ENCODE measurements at places on chromosomes 13 and 19.

GRCh38 chr13:40571338-40571963 lies 95.0 kb downstream of the FOXO1 start:
- no peak for DNase-seq

- no peak for DNase-seq
These were observed 203.0 kb downstream of the ITGBL1 start for GRCh38 chr13:101655435-101655834.

GRCh38 chr13:113633485-113633873 lies 24.5 kb downstream of the ATP4B start:
- no peak for DNase-seq

GRCh38 chr19:49355909-49356353 lies 6.3 kb downstream of the TEAD2 start:
- DNase-seq = no peak

DNA sequence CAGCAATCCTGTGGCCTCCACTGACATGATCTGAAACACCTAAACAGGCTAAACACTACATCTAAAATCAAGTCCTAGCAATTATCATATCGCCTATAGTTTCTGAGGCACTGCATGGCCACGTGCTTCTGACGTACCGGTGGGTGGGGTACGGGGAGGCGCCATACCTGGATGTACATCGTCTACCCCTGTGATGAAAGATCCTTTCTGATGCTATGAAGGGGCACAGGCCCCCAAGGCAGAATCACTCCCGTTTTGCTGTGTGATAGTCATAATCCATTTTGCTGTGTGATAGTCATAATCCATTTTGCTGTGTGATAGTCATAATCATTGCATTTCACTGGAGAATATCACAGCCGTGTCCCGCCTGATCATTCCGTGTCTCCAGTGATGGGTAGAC lies 118.7 kb upstream of the SOX1 start:
- DNase-seq = no peak

DNA sequence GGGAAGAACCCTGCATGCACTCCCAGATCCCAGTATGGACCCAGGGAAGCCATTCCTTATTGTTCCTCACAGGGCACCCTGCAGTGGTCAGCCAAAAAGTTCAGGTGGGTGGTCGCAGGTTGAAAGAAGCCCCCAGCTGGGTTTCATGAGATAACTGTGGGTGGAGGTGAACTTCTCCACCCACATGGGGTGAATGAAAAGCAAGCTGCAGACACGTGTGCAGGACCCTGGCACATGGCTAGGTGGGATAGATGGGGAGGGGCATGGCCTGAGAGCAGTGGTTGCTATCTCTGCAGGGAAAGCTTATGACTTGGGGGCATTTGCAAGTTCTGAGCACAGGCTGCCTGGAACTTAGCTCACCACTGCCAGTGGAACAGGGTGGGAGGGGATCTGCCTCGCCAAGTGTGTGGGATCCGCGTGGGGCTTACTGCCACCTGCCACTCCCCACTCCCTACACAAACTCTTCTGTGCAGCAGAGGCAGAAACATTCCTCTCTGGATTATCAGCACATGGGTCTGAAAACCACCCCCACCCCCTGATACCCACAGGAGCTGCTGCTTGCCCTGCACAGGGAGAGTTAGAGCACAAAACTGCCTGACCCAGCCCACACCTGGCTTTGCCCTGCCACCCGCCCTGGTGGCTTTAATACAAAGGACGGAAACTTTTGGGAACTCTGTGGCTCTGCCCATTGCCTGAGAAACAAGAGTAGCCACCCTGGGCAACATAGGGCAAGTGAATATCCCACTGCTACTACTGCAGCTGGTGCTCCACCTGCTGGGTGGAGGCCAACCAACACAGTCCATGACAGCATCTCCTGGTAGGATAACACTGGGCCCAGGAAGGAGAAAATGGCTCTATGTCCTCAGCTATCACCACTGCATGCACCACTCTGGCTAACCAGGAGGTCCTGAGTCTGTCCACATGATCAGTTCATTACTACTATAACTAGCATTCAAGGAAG lies 24.4 kb downstream of the PLA2G4C start:
- DNase-seq = no peak

DNA sequence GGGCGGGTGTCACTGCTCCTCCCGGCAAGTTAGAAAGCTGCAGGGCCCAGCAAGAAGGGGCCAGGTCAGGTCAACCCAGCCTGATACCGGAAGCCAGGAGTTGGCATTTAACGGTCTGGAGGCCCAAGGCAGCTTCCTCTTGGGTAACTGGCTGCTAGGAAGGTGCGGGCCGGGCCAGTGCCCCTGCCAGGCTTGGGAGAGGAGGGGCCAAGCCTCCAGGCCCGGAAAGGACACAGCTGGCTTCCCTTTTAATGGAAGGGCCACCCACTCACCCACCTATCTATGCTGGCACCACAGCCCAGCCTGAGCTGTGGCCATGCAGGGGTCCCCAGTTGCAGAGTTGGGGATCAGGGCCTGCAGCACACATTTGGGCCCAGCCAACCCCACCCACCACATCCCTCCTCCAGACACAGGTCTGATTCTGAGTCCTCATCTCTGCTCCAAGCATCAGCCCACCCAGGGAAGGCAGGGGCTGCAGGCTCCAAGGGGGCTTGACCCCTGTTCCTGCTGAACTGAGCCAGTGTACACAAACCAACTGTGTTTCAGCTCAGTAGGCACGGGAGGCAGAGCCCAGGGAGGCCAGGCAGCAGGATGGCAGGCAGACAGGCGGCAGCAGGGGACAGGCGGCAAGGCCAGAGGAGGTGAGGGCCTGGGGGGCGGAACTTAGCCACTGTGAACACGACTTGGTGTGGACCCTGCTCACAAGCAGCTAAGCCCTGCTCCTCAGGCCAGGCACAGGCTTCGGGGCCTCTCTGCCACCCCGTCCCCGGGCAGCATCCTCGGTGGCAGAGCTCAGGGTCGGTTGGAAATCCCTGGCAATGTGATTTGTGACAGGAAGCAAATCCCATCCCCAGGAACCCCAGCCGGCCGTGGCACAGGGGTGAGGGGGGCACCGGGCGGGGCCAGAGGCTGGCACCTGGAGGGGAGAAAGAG lies 40.8 kb downstream of the ZSWIM4 start:
- no peak for DNase-seq

DNA sequence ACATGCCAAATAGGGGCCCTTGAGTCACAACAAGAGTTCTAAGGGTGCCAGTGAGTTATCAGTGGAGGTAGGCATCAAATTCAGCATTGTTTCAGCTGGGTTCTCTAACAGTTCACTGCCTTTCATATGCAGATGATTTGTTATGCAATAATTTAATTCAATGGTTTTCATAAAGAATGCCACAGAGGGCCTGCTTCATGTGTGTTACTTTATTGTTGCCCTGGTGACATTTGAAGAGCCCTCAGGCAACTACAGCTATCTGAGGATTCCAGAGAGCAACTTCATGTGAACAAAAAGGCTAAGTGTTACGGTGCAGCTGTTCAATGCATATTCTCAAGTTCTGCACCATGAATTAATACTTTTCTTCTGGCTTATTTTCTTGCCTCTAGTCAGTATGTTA lies 43.1 kb upstream of the STARD13 start:
- no peak for DNase-seq

DNA sequence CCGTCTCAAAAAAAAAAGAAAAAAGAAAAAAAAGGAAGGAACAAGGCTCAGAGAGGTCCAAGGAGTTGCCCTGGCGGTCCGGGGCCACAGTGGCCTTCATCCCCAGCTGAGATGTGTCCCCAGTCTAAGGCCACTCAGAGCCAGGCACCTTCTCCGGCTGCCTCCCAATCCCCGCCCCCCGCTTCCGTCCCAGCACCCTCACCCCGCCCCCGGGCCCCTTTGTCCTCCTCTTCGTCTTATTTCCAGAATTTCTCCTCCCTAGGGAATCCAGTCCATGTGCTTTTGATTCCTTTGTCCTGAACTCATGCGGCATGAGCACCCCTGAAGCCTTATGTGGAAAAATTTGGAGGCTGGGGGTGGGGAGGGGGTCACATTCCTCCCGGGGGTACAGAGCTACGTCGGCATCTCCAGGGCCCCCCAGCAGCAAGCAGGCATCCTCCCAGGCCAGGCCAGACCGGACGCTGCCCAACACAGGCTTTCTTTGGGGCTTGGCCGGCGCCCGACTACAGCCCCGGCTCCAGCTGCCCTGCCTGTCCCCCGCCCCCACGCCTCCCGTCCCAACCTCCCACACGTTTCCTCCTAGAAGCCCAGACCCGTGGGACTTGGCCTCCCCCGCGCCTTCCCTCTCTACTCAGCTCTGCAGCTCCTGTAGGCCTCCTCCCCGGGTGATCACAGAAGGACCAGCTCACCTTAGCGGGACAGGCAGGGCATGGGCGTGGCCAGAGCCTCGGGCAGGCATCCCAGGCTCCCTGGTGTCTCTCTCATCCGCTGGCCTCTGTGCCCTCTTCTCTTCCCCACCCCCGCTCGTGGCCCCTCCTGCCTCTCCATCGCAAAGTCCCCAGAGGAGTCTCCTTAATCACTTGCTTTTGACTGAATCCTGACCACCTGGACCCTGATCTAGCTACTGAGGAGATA lies 17.8 kb upstream of the ADGRE5 start:
- DNase-seq = no peak

DNA sequence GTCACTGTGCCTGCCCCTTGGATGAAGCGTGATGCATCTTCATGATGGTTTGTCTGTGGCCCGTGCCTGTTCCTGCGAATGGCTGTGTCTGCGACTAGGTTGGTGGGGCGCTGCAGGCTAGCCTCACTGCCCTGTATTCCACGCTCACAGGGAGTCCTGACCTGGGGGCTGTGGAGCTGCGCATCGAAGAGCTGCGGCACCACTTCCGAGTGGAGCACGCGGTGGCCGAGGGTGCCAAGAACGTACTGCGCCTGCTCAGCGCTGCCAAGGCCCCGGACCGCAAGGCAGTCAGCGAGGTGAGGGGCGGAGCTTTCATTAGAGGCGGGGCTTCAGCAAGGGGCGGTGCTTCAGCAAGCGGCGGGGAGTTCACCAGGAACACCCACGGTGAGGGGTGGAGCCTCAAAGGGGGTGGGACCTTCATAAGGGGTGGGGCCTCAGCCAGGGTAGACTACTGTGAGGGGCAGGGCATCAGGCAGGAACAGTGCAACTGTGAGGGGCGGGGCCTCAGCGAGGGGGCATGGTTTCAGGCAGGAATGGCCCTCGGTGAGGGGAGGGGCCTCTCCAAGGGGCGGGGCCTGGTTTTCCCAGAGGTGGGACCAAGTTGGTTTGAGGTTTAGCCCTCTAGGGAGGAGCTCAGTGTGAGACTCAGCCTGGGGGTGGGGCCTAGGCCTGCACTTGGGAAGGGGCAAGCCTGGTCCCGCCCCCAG lies 17.2 kb downstream of the PKN1 start:
- DNase-seq = no peak

DNA sequence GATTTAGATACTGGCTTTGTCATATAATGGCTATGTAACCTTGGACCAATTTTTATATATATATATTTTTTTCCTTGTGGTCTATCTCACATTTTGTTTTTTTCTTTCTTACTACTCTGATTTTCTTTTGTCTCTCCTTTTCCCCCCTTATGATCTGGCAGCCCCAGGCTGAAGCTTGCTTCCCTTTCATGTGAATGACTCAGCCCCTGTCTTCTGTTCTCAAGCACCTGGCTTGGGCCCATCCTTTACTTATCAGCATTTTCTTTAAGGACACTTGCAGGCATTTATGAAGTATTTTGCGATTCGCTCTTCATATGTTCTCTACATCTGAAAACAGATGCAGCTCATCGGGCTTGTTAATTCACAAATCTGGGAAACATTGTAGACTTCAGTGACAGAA lies 163.6 kb downstream of the SPRY2 start:
- DNase-seq = no peak

- DNase-seq = no peak
These were observed 27.4 kb upstream of the TIMM44 start for GRCh38 chr19:7970716-7971448.

GRCh38 chr13:85277748-85278147 lies 521.5 kb downstream of the SLITRK6 start:
- no peak for DNase-seq

GRCh38 chr13:34035676-34036325 lies 217.9 kb downstream of the RFC3 start:
- DNase-seq = no peak
